Cortex of kidney (tissue), 1 donor: ENCODE measurements at places on chromosomes 5 and 9.

DNA sequence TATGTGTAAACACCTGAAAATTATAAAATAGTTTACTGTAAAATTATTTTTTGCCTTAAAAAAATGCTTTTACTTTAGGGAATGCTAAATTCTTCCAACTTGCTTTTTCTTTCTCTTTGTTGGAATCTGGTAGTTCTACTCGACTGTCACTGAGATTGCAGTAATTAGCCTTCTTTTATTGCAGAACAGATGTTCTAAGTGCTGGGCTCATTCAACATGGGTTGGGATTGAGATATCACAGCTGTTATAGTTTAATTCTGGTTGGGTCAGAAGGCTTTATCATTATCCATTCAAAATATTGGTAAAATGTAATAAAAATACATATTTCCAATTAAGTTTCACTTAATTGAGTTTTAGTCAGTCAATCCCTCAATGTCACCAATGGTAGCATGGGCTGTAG is 686.7 kb downstream of the CDH18 start:
- no peak for DNase-seq

GRCh38 chr5:130624805-130625204 is 540.3 kb downstream of the HINT1 start:
- DNase-seq, result no peak

- DNase-seq, result no peak
Observed at GRCh38 chr9:116286297-116286696, 132.7 kb downstream of the PAPPA start.

GRCh38 chr5:7745882-7746610 is 104.9 kb downstream of the CFAP90 start:
- no peak for DNase-seq
